Activated T-helper 17 cell treated with anti-CD3 and anti-CD28 coated beads, Interleukin-2, amount 50 U/mL, for 72 hours (primary cell): ENCODE measurements at places on chromosomes 12 and 14.

DNA sequence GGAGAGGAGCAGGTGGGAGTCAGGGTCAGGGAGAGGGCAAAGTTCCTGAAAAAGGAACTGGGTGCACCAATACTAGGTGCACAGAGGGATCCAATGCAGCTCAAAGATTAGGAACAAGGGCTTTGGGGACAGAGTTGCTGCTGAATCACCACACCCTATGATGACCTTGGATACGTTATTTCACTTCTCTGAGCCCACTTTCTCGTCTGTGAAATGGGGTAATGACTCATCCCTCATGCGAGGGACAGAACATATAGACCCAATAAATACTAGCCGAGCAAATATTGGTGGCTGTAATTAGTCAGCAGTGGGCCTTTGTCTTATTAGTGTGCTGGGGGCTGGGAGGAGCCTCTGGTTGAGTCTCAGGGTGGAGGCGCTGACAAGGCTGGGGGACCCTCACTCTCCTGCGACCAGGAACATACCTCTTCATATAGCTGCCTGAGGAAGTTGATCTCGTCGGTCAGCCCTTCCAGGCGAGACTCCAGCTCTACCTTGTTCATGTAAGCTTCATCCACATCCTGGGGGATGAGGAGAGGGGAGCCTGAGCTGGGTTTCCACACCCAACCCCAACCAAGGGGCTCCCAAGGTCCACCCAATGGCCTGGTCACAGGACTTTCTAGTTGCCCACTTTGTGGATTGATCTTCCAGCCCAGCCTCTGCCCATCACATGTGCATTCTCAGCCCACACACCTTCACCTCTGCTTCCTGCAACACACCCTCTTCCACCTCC is 4.5 kb downstream of the KRT8 start:
- no peak for ATAC-seq

- ATAC-seq, result no peak
Measured at GRCh38 chr14:70916300-70916699, 9.0 kb downstream of the PCNX1 start.

DNA sequence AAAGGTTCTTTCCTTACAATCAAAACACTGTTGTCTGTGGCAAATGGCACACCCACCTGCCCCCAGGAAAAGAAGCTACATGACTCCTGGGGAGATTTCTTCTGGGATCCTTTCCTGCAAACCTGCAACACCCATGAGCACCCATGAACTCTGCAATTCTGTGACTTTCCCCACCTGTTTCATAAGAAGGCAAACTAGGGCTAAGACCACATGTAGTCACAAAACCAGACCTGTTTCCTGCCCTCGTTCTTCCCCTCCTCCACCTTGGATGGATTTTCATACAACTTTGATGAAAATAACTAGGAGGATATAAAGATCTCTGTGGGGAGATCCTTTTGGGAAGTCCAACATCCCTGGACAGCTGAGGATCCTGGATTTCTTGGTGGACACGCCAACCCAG is 1084.7 kb downstream of the BCL11B start:
- no peak for ATAC-seq

GRCh38 chr12:111066744-111067437 is 146.5 kb upstream of the MYL2 start:
- peak; percentile 45 for ATAC-seq

DNA sequence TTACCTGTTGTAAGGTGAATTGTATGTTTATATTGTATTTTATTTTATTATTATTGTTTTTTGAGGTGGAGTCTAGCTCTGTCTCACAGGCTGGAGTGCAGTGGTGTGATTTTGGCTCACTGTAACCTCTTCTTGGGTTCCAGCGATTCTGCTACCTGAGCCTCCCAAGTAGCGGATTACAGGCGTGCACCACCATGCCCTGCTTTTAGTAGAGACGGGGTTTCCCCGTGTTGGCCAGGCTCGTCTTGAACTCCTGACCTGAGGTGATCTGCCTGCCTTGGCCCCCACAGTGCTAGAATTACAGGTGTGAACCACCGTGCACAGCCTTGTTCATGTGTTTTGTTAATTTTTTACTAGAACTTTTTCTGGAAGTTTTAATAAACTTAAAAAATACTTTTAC is 3.8 kb downstream of the ATF7IP start:
- no peak for ATAC-seq
